ENCODE measurements at places on chromosomes 6 and 20. TPM values are rescaled to one million over a fixed set of nuclear protein-coding genes. Genes with fewer than 3 reads are reported as not detected.

- no peak for DNase-seq
Observed at GRCh38 chr6:4008324-4009047, 70.5 kb downstream of the FAM217A start.

- DNase-seq: no peak
Observed at GRCh38 chr6:88302769-88303225, 136.7 kb upstream of the CNR1 start.

- no peak for DNase-seq
Observed at GRCh38 chr20:52493171-52493721, 301.7 kb upstream of the ZFP64 start.

- DNase-seq: no peak
Observed at GRCh38 chr20:36308986-36309385, 2.8 kb downstream of the DLGAP4 start.

DNA sequence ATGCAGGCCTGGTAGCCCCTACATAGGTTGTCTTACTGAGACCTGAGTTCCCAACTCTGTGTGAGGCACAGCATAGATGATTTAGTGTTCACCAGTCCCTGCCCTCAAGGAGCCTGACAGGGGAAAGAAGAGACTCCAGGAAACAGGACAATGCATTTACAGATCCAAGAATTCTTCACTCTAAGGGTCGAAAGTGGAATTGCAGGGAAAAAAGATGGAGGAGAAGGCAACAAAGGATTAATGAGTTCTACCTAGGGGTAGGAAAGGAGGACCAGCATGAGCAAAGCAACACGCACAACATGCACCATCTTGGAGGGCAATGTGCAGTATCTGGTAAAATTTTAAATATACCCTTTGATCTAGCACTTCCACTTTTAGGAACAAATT lies 5.9 kb downstream of the SPAG4 start:
- DNase-seq: no peak

DNA sequence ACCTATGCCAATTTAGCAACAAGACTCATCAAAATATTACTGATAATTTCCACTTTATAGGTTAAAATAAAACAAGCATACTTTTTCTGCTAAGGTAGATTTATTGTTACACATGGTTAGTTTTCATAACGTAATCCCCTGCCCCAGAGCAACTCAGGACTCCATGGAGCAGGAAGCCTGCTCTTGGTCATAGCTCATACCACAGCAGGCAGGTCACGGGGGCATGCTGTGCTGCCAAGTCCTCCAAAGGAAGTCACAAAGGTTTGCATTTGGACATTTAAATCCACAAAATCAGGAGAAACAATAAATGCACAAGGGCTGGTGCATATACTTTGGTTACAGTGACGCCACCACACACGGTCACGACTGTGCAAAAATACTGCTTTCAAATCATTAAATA lies 12.5 kb downstream of the GZF1 start:
- no peak for DNase-seq

DNA sequence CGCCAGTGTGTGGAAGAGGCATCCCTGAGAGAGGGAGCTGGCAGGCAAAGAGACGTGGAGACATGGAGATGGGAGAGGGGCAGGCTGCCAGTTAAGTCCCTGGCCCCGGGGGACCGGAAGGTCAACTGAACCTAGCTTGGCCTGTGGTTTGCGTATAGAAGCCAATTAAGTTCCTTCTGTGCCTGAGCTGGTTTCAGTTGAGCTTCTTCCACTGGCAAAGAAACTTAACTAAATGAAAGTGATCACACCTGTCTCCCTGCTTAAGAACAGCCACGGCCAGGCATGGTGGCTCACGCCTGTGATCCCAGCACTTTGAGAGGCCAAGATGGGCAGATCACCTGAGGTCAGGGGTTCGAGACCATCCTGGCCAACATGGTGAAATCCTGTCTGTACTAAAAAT lies 26.7 kb upstream of the NNAT start:
- no peak for DNase-seq

The GFRAL gene
- total RNA-seq: not detected

The TAB2 gene
- 69.5 TPM for total RNA-seq

The VNN1 gene
- total RNA-seq: 9.7 TPM

The SLC32A1 gene
- 0.20 TPM for total RNA-seq

The MRAP2 gene
- 8.5 TPM for total RNA-seq

The BFSP1 gene
- 0.34 TPM for total RNA-seq

The MYL9 gene
- 484 TPM for total RNA-seq

The LST1 gene
- 2.4 TPM for total RNA-seq

The ANKRD66 gene
- not detected for total RNA-seq

The SLC22A1 gene
- 3.1 TPM for total RNA-seq
